ENCODE measurements at places on chromosomes 4 and X.

- DNase-seq = no peak
Observed at GRCh38 chr4:72318421-72319170, 250.4 kb downstream of the ADAMTS3 start.

GRCh38 chr4:111433441-111433840, 711.8 kb upstream of the FAM241A start:
- DNase-seq = no peak

DNA sequence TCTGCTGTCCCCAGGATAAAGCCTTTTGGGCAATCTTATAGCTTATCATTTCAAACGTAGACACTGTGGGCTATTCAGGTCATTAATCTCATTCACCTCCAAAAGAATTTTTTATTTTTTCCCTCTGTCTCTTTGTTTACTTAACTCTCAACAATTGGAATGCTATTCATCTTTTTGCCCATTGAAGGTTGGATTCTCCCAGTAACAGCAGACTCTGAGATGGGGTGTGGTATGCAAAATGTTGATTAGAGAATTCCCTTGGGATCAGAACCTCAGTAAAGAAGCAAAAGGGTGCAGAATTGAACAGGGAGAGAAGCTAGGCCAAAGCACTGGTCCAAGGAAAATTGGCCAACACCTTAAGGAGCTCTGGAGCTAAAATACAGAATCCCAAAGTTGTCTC, 60.4 kb downstream of the CAMK2D start:
- DNase-seq = no peak

DNA sequence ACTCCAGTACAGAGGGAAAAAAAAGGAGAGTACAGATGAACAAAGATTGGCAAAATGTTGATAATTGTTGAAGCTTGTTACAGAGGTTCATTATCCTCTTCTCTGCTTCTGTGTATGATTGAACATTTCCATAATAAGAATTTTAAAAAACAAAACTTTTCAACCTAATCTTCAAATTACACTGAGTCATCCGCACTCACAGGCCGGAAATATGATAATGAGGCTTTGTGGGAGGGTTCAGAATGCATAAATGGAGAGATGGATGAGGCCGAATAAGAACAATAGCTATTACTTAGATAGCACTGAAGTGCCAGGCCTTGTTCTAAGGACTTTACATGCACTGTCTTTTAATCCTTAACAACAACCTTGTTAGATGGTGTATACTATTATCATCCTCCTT, 4.6 kb upstream of the ERCC6L start:
- DNase-seq = no peak

- no peak for DNase-seq
Observed at GRCh38 chr4:174538123-174538875, 16.0 kb upstream of the HPGD start.

GRCh38 chrX:31497086-31497485, 425.2 kb upstream of the FTHL17 start:
- DNase-seq = no peak

GRCh38 chrX:31291131-31291530, 219.3 kb upstream of the FTHL17 start:
- no peak for DNase-seq

- DNase-seq = no peak
Observed at GRCh38 chr4:101793397-101793796, 2.9 kb downstream of the BANK1 start.

- DNase-seq = no peak
Observed at GRCh38 chrX:20225488-20225833, 41.2 kb downstream of the RPS6KA3 start.

DNA sequence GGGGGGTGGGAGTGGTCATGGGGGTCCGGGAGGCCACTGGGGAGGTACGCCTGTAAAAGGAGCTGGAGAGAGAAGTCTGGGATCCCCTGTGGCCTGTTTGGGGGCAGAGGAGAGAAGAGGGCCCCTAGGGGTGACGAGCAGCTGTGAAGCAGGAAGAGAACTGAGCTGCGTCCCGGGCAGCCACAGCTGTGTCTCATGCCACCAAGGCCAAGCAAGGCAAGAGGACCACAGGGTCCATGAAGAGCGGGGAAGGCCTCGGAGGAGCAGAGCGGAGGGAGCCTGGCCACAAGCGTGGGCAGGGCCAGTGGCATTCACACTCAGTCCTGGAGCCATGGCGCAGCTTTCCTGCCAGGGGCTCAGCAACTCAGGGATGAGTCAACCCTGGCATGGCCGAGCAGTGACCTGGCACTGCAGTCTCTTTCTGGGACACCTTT, 13.6 kb upstream of the NAT8L start:
- no peak for DNase-seq

DNA sequence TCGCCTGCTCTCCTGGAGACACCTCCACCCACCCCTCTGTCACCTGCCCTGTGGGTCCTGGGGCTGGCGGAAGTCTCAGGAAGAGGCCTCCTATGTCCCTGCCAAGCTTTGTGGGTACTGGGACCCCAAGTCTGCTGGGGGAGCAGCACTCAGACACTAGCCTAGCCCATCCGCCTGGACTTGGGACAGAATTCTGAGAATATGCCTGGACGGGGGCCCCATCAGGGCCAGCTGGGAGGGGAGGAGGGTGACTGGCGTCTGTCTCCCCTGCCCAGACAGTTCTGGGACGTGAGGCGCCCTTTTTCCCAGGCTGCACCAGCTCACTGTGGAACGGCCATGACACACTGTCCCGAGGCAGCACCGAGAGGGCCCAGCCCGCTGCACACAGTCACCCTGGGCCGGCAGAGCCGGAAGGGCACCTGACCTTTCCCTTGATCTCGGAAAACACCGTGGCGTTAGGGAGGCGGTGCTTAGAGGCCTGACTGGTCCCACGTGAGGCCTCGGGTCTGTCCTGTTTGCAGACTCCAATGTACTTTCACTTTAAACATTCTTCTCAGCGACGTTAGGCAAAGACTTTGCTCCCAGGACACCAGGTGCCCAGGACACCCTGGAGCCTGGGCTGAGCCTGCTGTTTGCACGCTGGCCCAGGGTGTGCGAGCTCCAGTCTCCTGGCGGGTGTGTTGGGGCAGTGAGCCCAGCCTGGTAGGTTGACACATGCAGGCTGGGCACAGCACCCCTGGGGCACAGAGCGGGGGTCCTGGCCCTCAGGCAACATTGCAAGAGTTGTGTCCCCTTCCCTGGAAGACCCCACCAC, 700 bp downstream of the SLC26A1 start:
- DNase-seq = no peak

DNA sequence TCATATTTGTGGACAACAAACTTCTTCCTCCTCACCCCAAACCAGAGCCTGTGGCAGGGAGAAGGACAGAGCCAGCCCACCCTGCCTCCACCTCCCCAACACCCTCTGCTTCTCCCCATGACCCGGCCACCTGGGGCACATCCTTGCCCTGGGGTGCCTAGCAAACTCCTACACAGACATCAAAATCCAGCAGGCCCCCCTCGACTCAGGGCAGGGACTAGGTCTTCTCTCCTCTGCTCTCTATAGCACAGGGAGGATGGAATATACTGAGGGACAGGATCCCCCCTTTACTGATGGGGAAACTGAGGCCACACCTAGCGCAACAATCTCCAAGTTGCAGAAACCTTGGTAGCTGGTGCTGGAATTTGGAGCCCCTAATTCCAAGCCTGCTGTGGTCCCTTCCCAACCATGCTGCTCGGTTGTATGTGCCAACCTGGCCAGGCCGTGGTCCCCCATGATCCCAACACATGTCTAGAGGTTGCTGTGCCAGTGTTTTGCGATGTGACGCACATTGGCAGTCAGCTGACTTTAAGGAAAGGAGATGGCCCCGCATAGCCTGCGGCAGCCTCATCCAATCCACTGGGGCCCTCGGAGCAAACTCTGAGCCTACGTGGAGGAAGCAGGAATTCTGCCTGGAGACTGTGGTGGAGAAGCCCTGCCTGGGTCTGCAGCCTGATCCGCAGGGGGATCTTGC, 53.9 kb upstream of the ADRA2C start:
- no peak for DNase-seq

GRCh38 chrX:119690921-119691716, 1.8 kb downstream of the SEPTIN6 start:
- DNase-seq = peak; percentile 19

DNA sequence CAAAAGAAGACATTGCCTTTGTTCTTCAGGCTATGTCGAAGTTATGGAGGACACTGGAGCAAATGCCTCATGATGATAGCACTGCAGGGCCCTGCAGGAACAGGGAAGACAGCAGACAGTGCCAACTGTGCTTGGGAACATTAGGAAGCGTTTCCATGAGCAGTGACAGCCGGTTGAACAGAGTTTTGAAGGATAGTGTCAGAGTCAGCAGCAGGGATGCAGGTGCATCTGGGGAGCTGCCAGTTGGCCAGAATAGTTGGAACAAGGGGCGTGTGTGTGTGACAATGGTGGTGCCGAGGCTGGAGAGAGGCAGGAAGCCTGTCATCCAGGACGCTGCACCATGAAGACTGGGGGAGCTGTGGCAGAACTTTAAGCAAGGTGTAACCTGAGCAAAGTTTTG, 88.6 kb downstream of the SHROOM3 start:
- no peak for DNase-seq

GRCh38 chr4:177322266-177322665, 12.6 kb downstream of the NEIL3 start:
- no peak for DNase-seq

GRCh38 chr4:7466904-7467303, 32.2 kb upstream of the PSAPL1 start:
- no peak for DNase-seq

GRCh38 chrX:129781134-129781672, 1.5 kb downstream of the SASH3 start:
- peak; percentile 56 for DNase-seq

DNA sequence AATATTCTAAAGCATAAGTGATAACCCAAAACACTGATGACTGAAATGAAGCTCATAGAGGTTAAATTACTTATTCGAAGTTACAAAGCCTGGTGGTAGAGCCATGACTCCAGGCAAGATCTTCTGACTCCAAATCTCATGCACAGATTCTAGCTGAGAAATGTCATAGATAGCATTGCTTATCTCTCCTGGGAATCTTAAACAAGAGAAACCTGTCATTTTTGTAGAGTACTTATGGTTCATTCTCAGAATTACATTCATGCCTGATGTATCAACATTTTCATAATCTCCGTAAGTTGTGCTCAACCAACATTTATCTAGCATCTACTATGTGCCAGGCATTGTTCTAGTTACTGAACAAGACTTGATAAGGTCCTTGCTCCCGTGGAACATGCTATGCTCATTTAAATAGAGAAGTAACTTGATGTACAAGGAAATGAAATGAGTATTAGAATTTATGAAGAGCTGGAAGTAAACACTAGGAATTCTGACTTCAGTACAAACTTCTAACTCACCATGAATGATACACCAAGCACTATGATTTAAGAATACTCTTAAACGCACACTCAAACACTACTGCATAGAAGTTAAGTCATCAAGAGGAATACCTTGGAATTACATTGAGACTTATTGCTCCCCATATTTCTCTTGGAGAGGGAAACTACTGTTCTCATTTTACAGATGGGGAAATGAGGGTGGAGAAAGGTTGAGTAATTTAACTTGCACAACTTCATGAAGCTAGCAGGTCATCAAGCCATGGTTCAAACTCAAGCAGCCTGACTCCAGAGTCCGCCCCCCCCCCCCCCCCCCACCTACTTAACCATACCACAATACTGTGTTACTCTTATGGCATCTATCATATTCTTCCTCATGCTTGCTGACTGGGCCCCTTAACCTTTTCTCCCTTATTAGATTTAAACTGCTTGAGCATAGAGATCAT, 45.4 kb downstream of the MBNL3 start:
- no peak for DNase-seq

GRCh38 chr4:9976781-9977180, 44.5 kb downstream of the SLC2A9 start:
- DNase-seq = no peak

DNA sequence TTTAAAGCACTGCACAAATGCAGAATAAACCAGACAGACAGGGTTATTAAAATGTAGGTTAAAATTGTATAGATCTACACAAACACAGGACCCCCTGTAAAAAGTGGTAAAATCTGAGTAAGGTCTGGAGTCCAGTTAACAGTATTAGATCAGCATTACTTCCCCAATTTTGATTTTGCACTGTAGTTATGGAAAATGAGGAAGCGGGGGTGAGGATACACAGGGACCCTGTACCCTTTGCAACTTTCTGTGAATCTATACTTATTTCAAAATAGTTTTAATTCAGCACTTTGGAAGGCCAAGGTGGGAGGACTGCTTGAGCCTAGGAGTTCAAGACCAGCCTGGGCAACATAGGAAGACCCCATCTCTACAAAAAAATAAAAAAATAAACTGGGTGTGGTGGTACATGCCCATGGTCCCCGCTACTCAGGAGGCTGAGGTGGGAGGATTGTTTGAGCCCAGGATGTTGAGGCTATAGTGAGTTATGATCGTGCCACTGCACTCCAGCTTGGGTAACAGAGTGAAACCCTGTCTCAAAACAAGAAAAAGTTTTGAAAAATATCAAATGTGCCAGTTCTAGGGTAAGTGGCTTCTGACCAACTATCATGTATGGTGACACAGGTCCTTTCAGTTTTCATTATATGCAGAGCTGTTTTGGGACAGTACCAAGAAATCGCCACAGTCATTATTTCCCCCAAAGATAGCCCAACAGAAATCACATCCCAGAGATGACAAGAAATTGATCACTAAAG, 17.7 kb downstream of the SEL1L3 start:
- no peak for DNase-seq

DNA sequence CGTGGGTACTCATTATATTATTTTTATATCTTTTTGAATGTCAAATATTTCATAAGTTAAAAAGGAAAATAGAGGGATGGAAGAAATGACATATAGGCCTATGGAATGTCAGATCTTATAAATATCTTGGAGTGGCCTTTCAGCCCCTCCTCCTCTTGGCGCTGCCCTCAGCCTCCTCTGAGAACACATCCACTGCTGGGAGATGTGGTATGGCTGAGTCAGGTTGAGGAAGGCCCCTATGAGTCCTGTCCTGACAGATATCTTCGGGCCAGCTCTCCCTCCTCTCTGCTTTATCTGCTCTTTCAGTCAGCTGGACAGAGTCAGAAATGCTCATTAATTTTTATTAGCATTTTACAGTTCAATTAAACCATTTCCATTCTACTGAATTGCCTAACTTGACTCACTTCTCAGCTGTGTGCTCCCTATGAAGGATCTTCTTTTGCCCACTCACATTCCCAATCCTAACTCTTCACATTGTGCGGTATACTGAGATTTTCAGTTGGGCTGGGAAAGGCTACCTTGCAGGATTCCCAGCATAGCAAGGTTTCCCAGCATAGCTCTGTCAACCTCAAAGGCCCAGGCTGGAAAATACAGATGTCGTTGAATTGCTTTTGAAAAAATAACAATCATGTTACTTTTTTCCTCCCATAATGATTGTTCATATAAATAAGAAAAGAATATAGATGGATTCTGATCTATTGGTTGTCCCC, 128.0 kb downstream of the ARHGEF9 start:
- DNase-seq = no peak

- DNase-seq = no peak
Observed at GRCh38 chrX:41025926-41026701, 59.1 kb upstream of the USP9X start.

GRCh38 chr4:19927381-19927780, 324.3 kb upstream of the SLIT2 start:
- no peak for DNase-seq

DNA sequence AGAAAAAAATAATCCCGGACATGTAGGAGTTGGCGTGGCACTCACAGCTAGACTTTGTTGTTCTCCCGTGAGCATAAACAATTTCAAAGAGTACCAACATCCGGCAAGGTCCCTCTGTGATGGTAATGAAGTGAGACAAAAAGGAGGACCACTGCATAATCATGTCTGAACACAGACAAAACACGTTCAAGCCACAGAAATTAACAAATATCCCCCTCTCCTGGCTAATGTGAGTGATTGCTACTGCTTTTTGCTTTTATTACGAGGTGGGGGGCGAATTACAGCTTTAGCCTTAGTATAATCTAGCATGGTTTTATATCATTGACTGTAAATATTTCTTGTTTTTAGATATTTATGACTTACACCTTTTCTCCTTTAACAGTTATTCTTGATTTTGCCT, 118.5 kb downstream of the PLS3 start:
- DNase-seq = no peak
